ENCODE measurements at places on chromosomes 3 and 15. TPM values are rescaled to one million over a fixed set of nuclear protein-coding genes. Genes with fewer than 3 reads are reported as not detected.

DNA sequence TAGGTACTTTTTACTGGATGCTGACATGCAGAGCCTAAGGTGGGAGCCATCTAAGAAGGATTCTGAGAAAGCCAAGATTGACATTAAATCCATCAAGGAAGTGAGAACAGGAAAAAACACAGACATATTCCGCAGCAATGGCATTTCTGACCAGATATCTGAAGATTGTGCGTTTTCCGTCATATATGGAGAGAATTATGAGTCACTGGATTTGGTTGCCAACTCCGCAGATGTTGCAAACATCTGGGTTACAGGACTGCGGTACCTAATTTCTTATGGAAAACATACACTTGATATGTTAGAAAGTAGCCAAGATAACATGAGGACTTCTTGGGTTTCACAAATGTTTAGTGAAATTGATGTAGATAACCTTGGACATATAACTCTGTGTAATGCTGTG, 125.1 kb downstream of the PLCL2 start:
- no peak for DNase-seq

- DNase-seq, result no peak
These were observed 8.8 kb downstream of the ARID3B start for GRCh38 chr15:74549816-74550215.

- peak; percentile 19 for DNase-seq
These were observed 868 bp downstream of the BTBD1 start for GRCh38 chr15:83066034-83066733.

- no peak for DNase-seq
These were observed 123.9 kb upstream of the MEF2A start for GRCh38 chr15:99441871-99442251.

GRCh38 chr3:66582721-66583423, 82.0 kb upstream of the LRIG1 start:
- peak; percentile 11 for DNase-seq

GRCh38 chr3:66606868-66607267, 106.0 kb upstream of the LRIG1 start:
- DNase-seq, result no peak

DNA sequence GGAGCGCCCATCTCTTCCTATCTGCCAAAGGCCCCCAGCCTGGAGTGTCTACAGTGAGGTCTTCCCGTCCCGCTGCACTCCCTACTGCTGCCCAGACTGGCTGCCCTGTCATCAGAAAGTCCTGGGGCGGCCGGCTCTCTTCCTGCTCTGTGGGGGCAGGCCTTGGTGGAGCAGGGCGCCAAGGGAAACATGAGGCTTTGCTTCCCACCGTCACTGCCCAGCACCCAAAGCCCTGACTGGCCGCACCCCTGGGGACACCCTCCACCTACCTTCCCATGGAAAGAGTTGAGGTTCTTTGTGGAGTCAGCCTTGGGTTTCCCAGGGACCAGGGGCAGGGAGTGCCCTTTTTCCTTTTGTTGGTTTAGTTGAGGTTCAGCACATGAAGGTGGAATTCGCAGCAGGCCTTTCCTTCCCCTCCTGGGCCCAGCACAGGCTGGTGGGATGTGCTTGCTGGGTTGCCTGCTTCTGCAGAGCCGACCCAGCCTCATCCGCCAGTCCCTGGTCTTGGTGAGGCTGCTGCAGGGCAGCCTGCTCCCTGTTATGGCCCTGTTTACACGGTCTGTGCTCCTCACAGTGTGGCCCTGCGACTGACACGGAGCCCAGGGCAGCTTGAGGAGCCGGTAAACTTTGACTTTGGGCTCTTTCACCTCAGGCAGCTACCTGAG, 51.8 kb upstream of the PLXNA1 start:
- no peak for DNase-seq

- DNase-seq, result no peak
These were observed 4.0 kb upstream of the TMEM89 start for GRCh38 chr3:48625600-48625999.

GRCh38 chr3:42262525-42262924, 3.5 kb downstream of the CCK start:
- peak; percentile 79 for DNase-seq

GRCh38 chr15:57251308-57251707, 125.0 kb upstream of the CGNL1 start:
- peak; percentile 14 for DNase-seq

- DNase-seq, result no peak
These were observed 172.5 kb downstream of the PTPRG start for GRCh38 chr3:61733876-61734275.

The SCN11A gene
- total RNA-seq, result not detected

The CCR9 gene
- total RNA-seq, result not detected

The CNTN3 gene
- not detected for total RNA-seq

The PLA2G4E gene
- total RNA-seq, result not detected

The ZNF620 gene
- total RNA-seq, result 4.4 TPM

The SAMD7 gene
- total RNA-seq, result not detected

The HPS3 gene
- total RNA-seq, result 62.2 TPM
